DMS79 (cell line): ENCODE measurements at places on chromosomes 1 and 21.
A peak's percentile ranks its signal among the peaks of the same experiment; 100 is the strongest.

DNA sequence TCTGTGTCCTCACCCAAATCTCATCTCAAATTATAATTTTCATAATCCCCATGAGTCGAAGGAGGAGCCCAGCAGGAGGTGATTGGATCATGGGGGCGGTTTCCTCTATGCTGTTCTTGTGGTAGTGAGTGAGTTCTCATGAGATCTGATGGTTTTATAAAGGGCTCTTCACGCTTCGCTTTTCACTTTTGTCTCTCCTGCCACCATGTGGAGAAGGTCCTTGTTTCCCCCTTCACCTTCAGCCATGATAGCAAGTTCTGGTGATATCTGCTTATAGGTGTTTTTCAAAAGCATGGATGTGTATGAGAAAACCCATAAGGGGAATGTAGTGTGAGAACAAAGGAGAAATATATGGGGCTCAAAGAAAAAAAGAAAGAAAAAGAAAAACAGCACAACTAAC lies 405.9 kb upstream of the RGS18 start:
- no peak for DNase-seq

- no peak for DNase-seq
These were observed 216.9 kb downstream of the RYR2 start for GRCh38 chr1:237258871-237259270.

- no peak for DNase-seq
These were observed 98.6 kb downstream of the ZNF281 start for GRCh38 chr1:200311256-200311655.

DNA sequence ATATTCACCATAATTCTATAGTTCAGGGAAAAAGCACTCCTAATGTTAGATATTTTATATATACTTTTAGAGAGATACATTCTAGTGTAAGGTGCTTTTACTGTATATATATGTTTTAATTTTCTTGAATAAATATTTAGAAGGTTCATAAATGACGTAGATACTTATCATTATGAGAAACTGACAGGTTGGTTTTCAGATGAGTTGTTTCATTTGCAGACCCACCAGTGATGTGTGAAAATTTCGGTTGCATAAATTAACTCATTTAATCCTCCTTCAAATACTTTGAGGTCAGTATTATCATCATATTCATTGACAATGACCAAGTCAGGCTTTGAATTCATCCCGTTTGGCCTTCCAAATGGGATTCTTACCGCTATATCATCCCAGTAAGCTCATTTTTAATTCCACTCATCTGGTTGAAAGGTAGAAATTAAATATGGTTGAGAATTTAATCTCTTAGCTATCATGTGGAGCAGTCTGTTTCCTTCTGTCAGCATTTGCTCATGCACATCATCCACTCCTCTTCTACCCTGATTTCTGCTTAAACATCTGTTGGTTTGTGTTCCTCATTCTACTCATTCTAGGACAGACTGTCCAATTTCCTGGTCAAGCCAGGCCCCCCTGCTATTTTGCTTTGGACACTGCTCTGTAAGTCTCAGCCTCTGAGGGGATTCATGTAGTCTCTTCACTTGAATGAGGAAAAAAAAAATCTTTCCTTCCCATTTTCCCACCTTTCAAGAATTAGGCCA lies 1156.6 kb downstream of the PLA2G4A start:
- no peak for DNase-seq

DNA sequence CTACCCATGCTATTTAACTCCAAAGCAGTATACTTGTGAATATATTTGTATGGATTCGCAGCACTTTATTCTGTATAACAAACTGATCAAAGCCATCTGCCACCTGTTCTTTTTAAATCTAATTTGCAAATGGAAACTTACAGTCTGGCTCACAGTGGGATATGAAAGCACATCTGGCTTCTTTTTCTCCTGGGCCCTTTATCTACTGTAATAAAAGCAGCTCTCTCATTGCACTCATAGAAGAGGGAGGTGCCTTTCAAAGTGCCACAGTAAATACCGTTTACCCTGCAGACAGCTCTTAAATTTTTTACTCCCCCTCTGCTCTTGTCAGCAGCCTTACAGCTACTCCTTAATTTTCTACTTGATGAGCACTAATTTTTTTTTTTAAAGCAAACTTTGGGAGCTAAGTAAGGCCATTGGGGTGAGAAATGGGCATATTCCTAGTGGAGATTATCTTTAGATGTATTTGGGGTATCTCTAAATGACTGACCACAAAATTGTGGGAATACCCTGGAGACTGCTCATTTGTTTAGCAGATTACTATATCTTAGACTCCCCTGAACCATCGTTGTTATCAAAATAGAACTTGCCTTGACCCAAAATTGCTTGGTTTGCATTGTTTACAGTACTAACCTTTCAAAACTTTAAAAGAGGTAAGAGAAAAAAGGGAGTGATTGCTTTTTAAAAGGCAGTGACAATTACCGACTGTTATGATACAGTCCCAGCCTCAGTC lies 110.1 kb downstream of the VPS13D start:
- peak; percentile 18 for DNase-seq

DNA sequence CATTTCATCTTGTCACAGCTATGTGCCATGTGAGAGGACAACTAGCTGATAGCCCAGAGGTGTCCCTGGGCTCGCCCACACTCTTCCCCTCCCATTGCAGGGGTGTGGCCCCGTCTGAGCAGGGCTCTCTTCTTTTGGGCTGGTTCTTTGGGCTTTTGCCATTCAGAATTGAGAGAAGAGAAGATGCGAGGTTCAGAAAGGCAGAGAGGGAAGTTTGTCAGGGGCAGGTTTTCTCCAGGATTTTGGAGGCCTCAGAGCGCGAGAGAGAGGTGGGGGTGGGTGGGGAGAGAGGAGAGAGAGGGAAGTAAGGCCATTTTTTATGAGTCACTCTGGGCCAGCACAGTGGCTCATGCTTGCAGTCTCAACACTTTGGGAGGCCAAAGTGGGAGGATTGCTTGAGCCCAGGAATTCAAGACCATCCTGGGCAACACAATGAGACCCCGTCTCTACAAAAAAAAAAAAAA lies 5.2 kb downstream of the IFI6 start:
- DNase-seq = no peak

GRCh38 chr21:30434033-30434631 lies 4.1 kb downstream of the KRTAP13-4 start:
- no peak for DNase-seq

DNA sequence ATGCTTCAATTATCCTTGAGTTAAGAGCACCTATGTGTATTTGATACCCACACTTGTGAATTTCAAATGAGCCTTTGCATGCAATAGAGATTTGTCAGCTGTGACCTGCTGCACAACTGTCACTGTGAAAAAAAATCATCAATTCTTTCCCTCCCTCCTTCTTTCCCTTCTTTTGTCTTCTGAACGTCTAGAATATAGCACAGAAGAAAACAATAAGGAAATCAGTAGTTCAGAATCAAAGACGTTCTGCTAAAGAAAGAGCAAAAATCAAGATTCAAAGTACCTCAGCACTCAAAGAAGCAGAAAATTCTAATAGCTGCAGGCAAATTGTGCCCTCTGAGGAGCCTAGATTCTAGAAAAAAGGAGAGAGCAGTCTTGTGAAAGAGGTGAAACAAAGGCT lies 1.7 kb upstream of the FMN2 start:
- peak; percentile 23 for DNase-seq

GRCh38 chr1:201143726-201144635 lies 10.3 kb downstream of the TMEM9 start:
- DNase-seq = no peak

DNA sequence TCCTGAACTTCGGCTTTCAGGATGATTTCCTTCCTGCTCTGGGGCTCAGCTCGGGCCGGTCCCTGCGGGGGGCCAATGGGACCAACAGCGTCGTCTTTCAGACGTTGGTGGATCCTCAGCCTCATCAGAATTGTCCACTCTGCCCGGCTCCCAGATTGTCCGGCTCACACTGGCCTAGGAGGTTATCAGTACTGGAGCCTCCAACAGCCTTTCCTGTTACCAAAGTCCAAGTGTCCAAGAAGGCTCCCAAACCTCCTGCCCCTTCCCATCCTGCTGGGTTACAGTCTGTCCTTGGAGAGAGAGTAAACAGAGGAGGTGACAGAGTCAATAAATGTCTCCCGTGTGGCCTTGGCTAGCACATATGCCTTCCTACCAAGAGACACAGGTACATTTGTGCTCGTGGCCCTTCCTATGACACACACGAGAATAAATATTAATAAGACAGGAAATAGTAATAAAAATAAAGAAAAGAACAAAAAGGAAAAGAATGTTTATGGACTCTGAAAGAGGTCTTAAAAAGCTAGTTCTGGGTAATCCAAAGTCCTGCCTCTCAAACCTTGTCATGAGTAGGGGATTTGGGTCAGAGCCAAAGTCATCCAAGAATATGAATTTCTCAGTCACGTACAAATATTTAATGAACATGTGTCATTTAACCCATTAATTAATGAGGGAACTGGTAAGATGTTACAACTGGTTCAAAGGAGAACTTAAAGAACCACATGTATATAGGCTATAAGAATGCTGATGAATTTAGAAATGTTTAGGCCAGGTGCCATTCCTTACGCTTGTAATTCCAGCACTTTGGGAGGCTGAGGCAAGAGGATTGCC lies 80.8 kb upstream of the SLC2A1 start:
- DNase-seq = no peak

GRCh38 chr21:40546647-40547046 lies 300.3 kb downstream of the DSCAM start:
- DNase-seq = no peak

DNA sequence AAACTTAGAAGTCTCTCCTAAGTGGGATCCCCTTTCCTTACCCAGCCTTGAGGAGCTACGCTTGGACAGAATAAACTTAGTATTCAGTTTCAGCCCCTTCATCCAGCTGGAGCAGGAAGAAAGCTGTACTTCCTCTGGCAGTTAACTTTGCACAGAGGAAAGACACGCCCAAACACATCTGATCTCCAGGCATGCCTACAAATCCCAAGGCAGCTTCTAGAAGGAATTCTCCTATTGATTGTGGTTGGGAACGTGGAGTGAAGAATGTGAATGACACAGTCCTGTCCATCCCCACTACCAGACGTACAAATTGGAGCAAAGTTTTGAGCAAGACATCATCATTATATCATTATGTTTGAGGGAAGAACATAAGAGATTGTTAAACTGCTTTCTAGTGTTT lies 6.6 kb upstream of the AK4 start:
- DNase-seq = no peak

DNA sequence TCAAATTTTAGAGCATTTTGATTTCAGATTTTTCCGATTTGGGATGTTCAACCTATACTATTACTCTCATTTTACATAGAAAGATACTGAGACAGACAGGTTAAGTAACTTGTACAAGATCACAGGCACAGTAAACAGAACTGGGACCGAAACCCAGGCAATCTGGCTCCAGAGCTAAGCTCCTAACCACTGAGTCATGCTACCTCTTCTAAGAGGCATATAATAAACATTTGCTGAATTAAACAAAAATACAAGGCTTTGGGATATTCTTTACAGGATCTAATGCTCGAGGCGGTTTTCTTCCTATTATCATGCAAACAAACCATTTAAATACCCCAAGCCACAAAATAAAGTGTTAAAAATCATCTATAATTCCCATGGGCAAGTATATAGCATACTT lies 50.3 kb downstream of the MCOLN2 start:
- DNase-seq = no peak

DNA sequence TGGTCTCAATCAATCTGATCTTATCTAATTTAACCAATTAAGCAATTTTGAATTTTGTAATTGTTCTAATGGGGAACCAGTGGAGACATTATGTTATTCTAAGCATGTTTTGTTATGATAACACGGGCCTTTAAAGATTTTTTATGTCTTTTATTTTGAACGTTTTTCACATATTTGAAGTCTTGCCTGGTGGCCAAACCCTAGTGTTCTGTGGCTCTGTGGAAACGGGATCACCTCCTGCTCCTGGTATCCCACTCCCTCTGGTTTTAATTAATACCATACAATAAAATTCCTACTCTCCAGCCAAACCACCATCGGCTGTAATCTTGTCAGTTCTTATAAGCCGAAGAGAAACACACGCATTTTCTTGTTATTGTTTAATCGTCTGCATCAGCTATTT lies 22.9 kb upstream of the LMO4 start:
- no peak for DNase-seq

- DNase-seq = no peak
These were observed 1596.9 kb downstream of the PLA2G4A start for GRCh38 chr1:188425687-188426086.

DNA sequence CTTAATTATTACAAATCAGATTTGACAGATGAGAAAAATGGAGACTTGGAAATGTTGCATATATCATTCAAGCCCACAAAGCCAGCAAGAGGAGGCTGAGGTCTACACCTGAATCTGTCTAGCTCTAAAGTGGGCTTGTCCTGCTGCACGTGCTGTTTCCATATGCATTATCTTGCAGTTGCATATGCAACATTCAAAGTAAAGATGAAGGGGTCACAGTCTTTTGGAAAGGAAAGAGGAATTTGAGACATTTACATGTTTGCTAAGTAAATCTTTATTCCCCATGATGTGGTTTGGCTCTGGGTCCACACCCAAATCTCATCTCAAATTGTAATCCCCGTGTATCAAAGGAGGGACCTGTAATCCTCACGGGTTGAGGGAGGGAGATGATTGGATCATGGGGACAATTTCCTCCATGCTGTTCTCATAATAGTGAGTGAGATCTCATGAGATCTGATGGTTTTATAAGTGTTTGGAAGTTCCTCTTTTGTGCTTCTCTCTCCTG lies 98.3 kb downstream of the BACH1 start:
- no peak for DNase-seq

- DNase-seq = no peak
These were observed 135.5 kb downstream of the GLIS1 start for GRCh38 chr1:53603431-53603830.

DNA sequence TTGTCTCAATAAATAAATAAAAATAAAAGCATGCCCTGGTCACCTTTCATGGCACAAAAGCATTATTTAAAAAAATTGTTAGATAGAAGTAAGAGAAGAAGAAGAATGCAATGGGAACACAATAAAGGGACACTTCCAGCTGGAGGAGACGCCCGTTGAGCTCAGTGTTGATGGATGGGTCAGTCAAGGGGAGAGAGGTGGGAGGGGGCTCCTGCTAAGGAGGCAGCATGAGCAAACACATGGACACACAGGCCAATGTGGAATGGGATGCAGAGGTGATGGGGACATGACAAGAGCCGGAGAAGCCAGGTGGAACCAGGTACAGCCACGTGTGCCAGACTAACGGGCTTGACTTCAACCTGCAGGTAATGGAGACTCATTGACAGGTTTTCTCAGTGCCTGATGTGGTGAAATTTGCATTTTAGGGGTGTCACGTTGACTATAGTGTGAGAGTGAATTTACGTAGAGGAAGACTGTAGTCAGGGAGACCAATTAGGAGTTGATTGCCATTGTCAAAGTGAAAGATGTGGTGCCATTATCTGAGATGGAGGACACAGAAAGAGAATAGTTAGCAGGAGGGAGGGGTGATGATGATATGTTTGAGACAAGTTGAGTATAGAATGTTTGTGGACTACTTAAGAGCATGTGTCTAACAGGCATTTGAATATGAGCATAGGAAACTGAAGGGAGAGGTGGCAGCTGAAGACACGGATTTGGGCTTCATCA lies 48.7 kb upstream of the ATP2B4 start:
- no peak for DNase-seq

DNA sequence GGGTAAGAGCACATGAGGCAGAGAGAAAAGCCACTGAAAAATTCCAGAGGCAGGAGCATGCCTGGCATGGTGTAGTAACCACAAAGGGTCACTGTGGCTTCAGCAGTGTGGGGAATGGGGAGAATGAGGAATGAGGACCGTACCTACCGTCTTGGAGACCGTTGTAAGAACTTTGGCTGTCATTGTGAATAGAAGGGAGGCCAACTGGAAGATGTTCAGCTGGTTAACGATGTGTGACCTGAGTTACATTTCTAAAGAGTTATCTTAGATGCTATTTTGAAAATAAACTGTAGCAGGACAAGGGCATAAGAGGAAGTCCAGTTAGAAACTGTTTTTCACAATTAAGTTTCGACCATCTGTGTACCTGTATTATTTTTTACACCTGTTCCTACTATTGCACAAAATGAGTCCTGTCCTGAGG lies 365.5 kb upstream of the SGIP1 start:
- DNase-seq = no peak
